Aorta (tissue), 5 donors: ENCODE measurements at places on chromosomes 16 and 17. TPM values are rescaled to one million over a fixed set of nuclear protein-coding genes. Genes with fewer than 3 reads are reported as not detected.
A peak's percentile ranks its signal among the peaks of the same experiment; 100 is the strongest.

The GABARAP gene
- 430 TPM for total RNA-seq

- no peak for DNase-seq
Measured at GRCh38 chr17:57293077-57293476, 36.8 kb downstream of the MSI2 start.

DNA sequence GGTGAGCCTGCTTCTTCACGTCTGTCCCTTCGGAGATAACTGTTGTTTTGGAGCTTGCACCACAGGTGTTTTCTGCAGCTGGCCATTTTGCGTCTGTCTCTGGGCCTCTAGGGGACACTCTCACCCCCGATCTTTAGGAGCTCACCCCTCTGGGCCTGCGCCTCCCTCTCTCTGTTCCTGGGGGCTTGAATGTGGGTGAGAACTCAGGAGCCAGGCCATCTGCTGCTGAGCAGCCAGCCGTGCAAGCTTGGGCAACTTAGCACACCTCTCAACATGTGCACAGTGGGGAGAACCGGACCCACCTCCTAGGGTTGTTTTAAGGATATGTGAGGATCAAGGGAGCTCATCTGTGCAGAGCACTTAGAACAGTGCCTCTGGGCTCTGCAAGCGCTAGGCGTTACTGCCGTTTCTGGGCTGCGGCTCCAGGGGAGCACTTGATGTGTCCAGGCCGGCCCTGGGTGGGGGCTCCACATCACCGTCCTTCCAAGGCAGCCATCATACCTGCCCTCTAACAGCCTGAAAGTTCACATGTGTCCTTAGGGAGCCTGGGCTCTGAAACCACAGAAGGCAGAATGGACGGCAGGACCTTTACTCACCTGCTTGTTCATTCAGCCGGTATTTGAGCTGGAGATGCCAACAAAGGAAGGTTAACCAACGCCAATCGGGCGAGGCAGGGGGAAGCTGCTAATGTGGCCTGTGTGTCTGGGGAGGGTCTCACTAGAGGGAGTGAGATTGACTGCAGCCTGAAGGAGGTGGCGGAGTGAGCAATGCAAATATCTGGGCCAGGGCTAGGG lies 66.3 kb downstream of the MRC2 start:
- DNase-seq = no peak

The CREBBP gene
- 103 TPM for total RNA-seq

DNA sequence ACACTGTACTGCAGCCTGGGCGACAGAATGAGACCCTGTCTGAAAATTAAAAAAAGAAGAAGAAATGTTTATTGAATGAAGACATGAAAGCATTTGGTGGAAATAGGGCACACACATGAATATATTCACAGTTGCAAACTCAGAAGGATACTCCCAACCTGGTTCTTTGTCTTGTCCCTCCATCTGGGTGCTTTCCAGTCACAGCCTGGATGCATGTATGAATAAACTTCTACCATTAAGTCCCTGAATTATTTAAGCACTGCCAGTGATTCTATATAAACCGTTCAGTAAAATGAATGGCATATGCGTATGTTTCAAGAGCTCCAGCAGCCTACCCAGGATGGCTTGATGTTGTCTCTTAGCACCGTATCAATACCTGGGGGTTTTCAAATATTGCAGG lies 591.1 kb downstream of the WWOX start:
- DNase-seq = no peak

- no peak for DNase-seq
Measured at GRCh38 chr16:72835086-72835485, 212.8 kb downstream of the ZFHX3 start.

DNA sequence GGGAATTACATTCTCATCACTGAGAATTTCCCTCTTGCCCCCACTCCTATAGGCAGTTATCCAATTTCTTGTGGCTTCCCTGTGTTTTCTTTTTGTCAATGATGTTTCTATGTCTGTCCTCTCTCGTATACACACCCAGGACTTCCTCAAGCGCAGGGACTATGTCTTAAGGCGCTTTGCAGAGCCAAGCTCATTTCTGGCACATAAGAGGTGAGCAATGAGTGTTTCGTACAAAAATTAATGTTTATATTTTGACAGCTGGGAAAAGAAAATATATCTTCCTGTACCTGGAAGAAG lies 947 bp downstream of the DDX42 start:
- no peak for DNase-seq

- no peak for DNase-seq
Measured at GRCh38 chr17:65959630-65960029, 232.3 kb downstream of the CEP112 start.

GRCh38 chr16:20298452-20298851 lies 28.9 kb downstream of the GP2 start:
- DNase-seq = no peak

The PHB1 gene
- 73.2 TPM for total RNA-seq

DNA sequence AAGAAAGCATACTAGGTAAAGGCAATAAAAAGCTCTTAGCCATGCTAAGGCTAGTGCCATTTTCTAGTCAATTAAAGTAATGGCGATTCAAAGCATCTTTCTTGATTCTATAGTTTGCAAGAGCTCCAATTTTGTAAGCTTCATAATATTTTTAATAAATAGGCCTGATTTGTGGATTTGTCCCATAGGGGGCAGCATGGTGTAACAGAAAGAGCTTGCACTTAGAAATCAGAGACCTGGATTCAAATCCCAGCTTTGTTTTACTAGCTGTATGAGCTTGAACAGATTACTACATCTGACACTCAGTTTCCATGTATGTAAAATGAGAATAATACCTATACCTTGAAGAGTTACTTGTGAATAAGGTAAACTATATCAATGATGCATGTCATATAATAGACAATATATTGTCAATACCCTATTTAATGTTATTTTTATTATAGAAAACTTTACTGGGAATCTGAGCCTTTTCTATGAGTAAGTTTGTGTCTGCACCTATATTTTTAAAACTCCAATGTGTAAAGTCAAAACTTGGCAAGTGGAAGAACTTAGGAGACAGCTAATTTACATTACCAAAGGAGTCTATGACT lies 93.6 kb upstream of the NOG start:
- DNase-seq = no peak

The CNP gene
- total RNA-seq = 59.3 TPM

GRCh38 chr17:30790279-30790678 lies 34.2 kb downstream of the CRLF3 start:
- DNase-seq = no peak

GRCh38 chr16:3503523-3503922 lies 2.7 kb downstream of the CLUAP1 start:
- DNase-seq = no peak

The TRIM47 gene
- 88.5 TPM for total RNA-seq

GRCh38 chr17:13297183-13297582 lies 279.4 kb upstream of the ELAC2 start:
- no peak for DNase-seq

DNA sequence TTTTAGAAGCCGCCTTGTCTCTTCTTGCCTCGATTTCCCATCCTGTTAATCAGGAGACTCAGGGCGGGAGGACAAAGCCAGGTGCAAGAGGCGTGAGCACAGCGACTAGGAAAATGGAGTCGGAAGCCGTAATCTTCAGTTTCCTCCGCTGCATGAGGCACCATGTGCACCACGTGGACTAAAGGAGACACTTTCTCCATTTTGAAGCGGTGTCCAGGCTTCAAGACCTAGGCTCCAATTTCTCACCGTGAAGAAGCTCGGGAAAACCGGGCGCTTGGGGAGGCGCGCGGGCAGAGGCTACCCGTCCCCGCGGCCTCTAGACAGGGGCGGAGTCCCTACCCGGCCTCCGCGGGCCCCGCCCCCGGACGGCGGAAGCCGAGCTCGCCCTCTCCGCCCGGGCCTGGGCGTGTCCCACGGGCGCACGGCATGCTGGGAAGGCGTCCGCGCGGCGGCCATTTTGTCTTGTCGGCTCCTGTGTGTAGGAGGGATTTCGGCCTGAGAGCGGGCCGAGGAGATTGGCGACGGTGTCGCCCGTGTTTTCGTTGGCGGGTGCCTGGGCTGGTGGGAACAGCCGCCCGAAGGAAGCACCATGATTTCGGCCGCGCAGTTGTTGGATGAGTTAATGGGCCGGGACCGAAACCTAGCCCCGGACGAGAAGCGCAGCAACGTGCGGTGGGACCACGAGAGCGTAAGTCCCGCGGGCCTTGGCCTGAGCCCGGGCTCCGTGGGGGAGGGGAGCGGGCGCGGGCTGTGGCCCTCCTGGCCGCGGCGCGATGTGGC lies at the start of gene LUC7L3:
LUC7L3 (plus strand) TSS at position 460 of the 780 bp plus-strand sequence; CDS start at position 590, 130 bp downstream.
- DNase-seq = peak; percentile 96

- DNase-seq = no peak
Measured at GRCh38 chr17:50113624-50114320, 16.2 kb downstream of the SAMD14 start.

GRCh38 chr16:29849505-29849904 lies 13.5 kb downstream of the CDIPT start:
- DNase-seq = no peak

DNA sequence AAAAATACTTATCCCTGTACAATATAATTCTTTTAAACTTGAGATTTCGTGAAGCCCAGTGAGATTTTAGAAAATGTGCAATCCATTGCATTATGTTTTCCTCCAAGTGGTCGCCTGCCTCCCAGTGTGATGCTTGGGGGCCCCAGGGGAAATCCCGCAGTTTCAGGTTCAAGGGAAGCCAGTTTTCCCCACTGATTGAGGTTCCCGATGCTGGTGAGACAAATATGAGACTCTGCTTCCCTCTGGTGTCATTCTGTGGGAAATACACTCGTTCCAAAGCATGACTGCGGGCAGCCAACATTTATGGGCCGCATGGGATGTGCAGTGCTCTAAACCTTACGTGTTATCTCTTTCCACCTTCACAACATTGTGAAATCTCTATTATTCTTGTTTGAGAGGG lies 200.8 kb downstream of the PRKCB start:
- DNase-seq = no peak

- DNase-seq = peak; percentile 46
Measured at GRCh38 chr16:86322806-86323205, 187.5 kb upstream of the FOXF1 start.

- DNase-seq = no peak
Measured at GRCh38 chr16:55901566-55902217, 26.5 kb upstream of the CES5A start.

GRCh38 chr16:83215406-83216001 lies 588.7 kb downstream of the CDH13 start:
- no peak for DNase-seq

The TNFRSF12A gene
- total RNA-seq = 60.4 TPM

DNA sequence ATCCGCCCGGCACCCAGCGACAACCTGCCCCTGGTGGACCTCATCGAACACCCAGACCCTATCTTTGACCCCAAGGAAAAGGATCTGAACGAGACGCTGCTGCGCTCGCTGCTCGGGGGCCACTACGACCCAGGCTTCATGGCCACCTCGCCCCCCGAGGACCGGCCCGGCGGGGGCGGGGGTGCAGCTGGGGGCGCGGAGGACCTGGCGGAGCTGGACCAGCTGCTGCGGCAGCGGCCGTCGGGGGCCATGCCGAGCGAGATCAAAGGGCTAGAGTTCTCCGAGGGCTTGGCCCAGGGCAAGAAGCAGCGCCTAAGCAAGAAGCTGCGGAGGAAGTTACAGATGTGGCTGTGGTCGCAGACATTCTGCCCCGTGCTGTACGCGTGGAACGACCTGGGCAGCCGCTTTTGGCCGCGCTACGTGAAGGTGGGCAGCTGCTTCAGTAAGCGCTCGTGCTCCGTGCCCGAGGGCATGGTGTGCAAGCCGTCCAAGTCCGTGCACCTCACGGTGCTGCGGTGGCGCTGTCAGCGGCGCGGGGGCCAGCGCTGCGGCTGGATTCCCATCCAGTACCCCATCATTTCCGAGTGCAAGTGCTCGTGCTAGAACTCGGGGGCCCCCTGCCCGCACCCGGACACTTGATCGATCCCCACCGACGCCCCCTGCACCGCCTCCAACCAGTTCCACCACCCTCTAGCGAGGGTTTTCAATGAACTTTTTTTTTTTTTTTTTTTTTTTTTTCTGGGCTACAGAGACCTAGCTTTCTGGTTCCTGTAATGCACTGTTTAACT lies 1.0 kb downstream of the NOG start:
- DNase-seq = peak; percentile 77

DNA sequence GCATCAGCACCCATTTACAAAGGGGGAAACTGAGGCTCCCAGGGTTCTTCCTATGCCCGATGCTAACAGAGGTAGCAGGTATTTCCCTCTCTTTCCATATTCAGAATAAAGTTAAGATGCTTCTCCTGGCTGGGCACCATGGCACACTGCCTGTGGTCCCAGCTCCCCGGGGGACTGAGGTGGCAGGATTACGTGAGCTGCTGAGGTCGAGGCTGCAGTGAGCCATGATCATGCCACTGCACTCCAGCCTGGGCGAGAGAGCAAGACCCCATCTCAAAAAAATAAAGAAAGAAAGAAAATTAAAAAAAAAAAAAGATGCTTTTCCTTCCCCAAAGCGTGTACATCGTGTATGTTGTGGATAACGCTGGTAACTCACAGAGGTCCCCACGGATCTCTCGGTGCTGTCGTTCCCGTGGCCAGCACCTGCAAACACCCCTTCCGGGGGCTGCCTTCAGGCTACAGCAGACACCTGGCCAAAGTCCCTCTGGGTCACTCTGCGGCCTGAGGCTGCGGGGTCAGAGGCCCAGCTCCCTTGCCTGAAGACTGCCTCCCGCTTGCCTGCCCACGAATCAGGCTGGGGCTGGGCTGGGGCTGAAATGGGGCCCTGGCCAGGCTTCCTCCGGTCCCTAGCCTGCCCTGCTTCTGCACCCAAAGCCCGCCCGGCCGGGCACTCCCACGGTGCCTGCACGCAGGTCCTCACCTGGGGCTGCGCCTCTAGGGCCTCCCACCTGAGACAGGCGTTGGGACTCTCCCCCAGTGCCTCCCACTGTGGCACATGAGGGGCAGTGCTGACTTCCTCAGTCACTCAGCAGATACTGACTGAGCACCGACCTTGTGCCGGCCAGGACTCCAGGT lies 63.1 kb downstream of the ZDHHC7 start:
- DNase-seq = no peak

- no peak for DNase-seq
Measured at GRCh38 chr16:58509256-58510096, 5.8 kb upstream of the SETD6 start.

- no peak for DNase-seq
Measured at GRCh38 chr16:83686726-83687125, 121.1 kb upstream of the HSBP1 start.

DNA sequence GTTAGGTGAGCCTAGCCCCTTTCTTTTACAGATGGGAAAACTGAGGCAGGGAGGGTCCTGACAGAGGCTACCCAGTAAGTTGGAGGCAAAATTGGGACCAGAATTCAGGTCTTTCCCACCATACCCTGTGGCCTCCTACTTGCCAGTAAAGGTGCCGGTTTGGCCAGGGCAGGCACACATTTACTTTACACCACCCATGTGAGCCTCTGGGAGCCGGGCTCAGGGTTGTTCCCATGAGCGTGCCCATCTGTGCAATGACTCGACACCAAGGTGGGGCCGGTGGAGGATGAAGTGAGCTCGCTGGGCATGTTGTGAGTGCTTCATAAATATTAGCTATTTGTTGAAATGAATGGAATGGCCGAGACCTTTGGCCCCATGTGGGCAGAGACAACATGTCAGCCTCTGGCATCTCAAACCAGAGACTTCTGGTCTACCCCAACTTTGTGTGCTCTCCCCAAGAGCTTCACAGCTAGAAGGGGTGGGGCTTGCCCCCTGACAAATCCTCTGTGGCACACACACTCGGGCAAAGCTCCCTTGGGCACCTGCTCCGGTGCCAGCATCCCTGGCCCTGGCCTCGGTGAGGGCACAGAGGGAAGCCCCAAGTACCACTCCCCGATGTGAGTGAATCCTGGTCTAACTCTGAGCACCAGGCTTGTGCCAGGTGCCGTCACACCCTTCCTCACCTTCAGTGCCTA lies 60.1 kb downstream of the SRCIN1 start:
- no peak for DNase-seq

The KRTAP29-1 gene
- total RNA-seq = not detected

The SLC2A4 gene
- total RNA-seq = 2.5 TPM

The TIMP2 gene
- 732 TPM for total RNA-seq

- no peak for DNase-seq
Measured at GRCh38 chr17:6162216-6162615, 92.0 kb downstream of the WSCD1 start.

- no peak for DNase-seq
Measured at GRCh38 chr17:38875477-38876075, 5.7 kb downstream of the LASP1 start.
